CD8-positive, alpha-beta memory T cell (primary cell): ENCODE measurements at places on chromosomes 7 and 10.
A peak's percentile ranks its signal among the peaks of the same experiment; 100 is the strongest.

- no peak for DNase-seq
Observed at GRCh38 chr10:103847909-103848468, 7.4 kb downstream of the SH3PXD2A start.

GRCh38 chr7:37392673-37393017 is 56.0 kb downstream of the ELMO1 start:
- no peak for DNase-seq

DNA sequence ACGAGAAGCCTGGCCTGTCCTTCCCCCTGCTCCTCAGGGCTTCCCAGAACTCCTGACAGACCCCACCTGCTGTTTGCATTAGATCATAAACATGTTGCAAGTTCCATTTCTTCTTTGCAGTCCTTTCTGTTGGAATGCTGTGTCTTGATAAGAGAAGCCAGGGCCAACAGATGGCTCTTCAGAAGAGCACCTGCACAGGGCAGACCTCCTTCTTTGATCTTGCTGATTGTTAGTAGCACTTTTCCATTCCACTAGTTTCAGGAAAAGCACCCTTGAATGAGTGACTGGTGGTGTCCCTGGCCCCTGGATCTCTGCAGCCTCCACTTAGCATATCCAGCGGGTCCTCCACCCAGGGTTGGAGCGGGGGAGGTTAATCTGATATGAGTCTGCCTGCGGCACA is 243.2 kb downstream of the GFRA1 start:
- DNase-seq = no peak

DNA sequence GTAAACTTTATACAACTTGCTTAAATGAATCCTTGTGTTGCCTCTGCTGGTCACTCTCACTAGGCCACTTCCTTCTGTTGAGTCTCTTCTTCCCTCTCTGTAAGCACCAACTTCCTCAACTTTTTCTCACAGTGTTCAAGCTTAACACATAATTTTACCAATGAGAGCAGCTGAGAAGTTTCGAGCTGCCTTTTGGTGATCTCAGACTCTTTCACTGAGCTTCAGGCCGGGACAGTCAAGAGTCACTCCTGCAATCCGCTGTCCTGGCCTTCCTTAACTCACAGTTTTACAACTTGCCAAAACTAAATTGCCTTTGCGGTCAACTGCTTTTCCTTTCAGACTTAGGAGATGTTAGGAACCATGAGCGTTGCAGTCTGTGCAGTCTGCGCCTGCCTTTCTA is 47.4 kb downstream of the PRPF18 start:
- no peak for DNase-seq

- peak; percentile 45 for DNase-seq
Observed at GRCh38 chr10:47384148-47384921, at the start of gene ZNF488. TSS of gene ZNF488 (minus strand) at chr10:47384293. CDS start at chr10:47368829, 15,464 bp downstream.

DNA sequence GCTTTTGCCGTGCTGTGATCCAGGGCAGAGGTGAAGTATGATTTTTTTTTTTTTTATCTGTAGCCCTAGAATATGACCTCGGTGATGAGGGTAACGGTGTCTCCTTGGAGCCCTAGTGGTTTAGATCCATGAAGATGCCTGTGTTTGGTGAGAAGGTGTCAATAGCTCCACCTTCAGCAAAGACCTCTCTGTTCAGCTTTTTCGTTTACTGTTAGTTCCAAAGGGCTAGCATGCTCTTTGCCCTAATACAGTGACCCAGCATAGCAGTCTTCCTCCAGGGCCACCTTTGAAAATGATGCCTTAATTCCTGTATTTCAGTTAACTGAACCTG is 746 bp upstream of the MRPS16 start:
- DNase-seq = no peak

DNA sequence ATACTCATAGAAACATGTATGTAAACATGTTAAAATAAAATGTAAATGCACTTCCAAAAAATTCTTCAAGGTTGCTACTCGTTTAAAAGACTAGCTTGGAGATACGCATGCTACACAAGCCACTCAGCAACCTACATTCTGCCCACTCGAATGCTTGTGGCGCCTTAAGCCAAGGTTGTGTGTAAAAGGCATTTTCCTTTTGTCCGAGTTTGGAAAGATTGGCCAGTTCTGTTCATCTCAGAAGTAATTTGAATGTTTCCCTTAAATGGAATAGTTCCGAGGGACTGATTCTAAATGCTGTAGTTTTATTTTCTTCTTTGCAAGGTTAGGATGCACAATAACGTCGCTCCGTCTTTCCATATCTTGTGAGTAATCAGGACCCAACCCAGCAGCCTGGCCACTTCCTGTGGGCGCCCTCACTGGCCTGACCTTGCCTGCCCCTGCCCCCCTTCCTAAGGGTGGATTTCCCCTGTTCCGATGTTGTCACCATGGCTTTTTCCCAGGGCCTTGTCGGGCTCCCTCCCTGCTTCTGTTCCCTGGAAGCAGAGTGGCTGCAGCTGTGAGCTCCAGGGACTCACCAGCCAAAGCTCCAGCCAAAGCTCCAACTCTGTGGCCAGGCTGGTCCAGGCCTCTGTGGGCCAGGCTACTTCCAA is 70.6 kb downstream of the PTPRE start:
- DNase-seq = no peak

DNA sequence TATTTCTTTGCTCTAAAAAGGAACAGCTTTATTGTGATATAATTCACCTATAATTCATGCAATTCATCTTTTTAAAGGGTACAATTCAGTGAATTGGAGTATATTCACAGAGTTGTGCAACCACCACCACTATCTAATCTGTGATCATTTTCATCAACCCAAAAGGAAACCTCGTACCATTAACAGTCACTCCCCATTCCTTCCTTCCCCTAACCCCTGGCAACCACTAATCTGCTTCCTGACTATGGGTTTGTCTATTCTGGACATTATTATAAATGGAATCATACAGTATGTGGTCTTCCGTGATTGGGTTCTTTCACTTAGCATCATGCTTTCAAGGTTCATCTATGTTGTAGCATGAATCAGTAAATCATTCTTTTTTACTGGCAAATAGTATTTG is 52.3 kb downstream of the MKI67 start:
- DNase-seq = no peak

DNA sequence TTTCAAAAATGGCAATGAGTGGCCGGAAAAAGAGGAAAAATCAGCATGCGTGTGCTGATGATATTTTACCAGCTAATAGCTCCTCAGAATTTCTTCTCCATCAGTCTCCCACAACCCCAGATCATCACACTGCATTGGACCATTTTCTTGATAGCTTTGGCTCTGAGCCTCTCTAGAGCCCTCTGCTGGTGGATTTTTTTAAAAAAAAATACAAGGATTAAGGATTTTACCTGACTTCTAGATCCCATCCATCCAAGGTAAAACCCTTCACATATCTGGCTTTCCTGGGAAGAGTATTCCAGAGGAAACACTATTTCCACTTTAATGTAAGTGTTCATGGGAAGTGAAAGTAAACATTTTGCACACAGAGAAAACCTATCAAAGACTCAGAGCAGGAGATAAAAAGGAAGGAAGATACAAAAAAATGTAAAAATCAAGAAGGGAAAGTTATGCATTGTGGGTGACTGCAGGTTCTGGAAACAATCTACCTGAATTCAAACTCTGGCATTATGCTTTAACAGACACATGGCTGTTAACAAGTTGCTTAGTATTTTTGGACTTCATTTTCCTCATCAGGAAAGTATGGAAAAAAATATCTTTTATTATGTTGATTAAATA is 380.9 kb downstream of the LRRTM3 start:
- no peak for DNase-seq

DNA sequence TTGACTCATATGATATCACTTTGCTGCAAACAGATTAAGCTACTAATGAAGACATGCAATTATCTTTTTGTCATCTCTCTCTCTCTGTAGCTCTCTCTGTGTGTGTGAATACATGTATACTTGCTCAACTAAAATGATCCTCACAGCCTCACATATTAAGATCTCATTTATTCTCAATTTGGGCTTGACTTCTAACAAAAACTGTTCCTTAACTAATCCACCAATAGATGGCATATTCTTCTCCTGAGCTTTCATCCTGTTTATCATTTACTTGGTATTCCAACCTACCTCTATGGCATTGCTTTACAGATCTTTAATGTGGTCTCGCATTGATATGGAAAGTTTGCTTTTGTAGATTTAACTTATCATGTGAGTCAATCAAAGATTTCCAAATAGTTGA is 540.4 kb downstream of the CNTNAP2 start:
- no peak for DNase-seq

DNA sequence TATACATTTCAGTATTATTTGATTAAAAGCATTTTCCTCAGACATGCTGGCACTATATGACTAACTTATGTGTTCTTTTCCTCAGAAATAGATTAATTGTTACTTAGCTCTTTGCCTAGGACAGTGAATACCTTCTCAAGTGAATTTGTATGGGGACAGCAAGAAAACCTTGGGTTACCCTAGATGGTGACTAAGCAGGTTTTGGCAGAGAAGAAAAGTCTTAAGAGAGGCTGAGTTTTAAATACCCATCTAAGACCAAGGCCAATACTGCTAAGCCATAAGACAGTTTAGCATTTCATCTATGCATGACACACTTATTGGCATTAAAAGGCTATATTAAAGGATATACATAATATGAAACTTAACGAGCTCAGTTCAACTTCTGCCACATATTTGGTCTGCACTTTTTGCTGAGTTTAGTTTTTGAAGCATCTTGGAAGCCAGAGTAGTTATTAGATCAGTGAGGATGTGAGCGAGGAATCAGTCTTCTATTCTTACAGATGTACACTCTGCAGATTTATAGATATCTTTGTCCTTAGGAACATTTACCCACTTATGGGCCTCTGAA is 54.6 kb upstream of the FAM3C start:
- no peak for DNase-seq
